Gastrocnemius medialis (tissue), 4 donors: ENCODE measurements at places on chromosomes 4 and X. TPM values are rescaled to one million over a fixed set of nuclear protein-coding genes. Genes with fewer than 3 reads are reported as not detected.

DNA sequence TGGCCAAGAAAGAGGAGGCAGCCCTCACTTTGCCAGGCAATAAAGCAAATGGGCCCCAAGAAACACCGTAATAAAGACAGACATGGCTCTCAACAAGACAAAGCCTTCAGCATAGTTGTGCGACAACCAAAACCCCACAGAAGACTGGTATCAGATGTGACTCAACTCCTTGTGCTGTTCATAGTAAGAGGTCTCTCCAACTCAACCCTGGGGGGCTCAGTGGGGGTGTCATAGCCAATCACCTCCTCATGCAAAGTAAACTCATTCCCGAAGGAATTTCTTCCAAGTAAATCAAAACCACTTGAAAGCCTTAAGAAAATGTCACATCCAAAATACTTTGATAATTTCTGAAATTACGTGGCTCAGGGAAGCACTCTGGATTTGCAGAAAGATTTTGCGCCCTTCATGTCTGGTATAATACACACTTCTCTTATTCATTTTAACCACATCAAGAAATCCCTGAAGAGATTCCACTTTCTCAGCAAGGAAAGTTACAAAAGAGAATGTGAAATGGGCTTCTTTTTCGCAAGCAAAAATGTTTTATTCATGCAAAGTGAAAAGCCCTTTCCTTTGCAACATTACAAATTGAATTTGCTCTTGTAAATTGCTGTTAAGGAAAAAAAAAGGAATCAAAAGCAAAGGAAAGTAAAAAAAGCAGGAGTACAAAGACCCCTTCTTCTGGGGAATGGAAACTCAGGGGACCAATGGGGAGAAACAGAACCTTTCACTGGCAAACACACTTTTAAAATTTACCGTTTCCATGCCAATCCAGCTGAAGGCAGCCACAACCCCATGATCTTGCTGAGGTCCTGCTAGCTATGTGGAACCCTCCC, 137.4 kb downstream of the NSUN7 start:
- H3K36me3 ChIP-seq, result no peaks in the 10 kb centered on the region
- no peak overlapping the region for H3K27ac ChIP-seq
- H3K4me1 ChIP-seq, result no peaks in the 10 kb centered on the region
- DNase-seq, result no peak

DNA sequence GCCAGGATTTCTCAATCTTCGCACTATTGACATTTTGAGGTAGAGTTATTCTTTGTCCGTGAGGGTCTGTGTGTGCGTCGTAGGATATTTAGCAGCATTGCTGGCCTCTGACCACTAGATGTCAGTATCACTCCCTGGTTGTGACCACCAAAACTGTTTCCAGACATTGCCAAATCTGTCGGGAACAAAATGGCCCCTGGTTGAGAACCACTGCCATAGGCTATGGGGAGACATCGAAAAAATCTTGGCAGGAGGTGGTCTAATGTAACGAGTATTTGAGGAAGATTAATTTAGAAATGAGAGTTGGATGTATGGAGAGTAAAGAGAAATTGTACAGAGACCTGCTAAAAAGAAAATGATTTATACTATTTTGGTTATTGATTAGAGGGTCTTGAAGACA, 108.4 kb downstream of the DOCK11 start:
- no peak overlapping the region for H3K27ac ChIP-seq
- no peaks in the 10 kb centered on the region for H3K36me3 ChIP-seq
- H3K4me3 ChIP-seq, result no peak overlapping the region
- peak; percentile 3 for DNase-seq
- no peaks in the 10 kb centered on the region for H3K4me1 ChIP-seq

Gene RPS6KA3
- total RNA-seq, result 91.0 TPM

Gene ZNF141
- 1.4 TPM for total RNA-seq

Gene TEC
- 0.20 TPM for total RNA-seq

Gene NPY1R
- total RNA-seq, result 1.2 TPM

GRCh38 chrX:150575419-150575814, 7.0 kb downstream of the MTM1 start:
- no peak overlapping the region for H3K27ac ChIP-seq
- peaks cover 17% of the 10 kb centered on the region for H3K4me1 ChIP-seq
- H3K4me3 ChIP-seq, result no peak overlapping the region
- H3K36me3 ChIP-seq, result no peaks in the 10 kb centered on the region

DNA sequence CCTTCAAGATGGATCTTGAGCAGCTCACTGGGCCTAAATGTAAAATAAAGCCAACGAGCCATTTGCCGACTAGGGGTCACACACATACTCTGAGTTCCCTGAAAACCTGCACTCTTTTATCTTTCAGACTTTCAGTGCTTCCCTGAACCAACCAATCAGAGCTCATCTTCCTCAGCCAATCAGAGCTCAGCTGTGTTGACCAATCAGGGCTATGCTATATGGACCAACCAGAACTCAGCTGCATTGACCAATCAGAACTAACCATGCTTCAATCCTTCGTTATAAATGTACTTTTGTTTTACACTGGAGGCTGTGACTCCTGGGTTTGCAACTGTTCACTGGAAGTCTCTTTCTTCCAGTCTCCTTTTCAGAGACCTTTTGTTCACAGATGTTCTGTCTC, 19.3 kb downstream of the SLC25A53 start:
- no peak for DNase-seq
- H3K4me1 ChIP-seq, result no peaks in the 10 kb centered on the region
- no peaks in the 10 kb centered on the region for H3K36me3 ChIP-seq
- no peak overlapping the region for H3K27ac ChIP-seq
